ENCODE measurements at places on chromosomes 4 and X. TPM values are rescaled to one million over a fixed set of nuclear protein-coding genes. Genes with fewer than 3 reads are reported as not detected.

DNA sequence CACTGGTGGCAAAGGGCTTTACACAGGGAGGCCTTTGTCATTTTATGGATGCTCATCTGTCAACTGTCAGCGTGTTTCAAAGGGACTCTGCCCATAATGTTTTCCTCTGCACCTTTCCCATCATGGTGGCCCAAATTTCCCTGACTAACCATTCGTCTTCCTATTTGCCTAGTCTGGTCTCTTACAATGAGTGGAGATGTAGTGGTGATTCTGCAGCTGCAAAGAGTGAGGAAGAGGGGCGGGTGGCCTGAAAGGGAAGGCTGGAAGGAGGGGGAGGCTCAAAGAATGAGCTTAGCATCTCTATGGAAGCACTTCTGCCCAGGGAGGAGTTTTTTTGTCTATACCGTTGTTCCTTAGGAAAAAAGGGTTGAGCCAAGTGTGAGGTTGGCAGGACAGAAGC is 447.5 kb downstream of the NKX6-1 start:
- H3K27me3 ChIP-seq: no peaks in the 10 kb centered on the region
- H3K4me1 ChIP-seq: no peaks in the 10 kb centered on the region
- no peak for DNase-seq
- H3K36me3 ChIP-seq: no peaks in the 10 kb centered on the region
- H3K4me3 ChIP-seq: no peak overlapping the region

GRCh38 chr4:53590187-53590586 is 1.1 kb downstream of the LNX1 start:
- peak overlapping the region; percentile 42 for H3K4me3 ChIP-seq
- peak overlapping the region; percentile 78 for H3K27ac ChIP-seq
- H3K36me3 ChIP-seq: no peaks in the 10 kb centered on the region
- no peaks in the 10 kb centered on the region for H3K27me3 ChIP-seq
- H3K4me1 ChIP-seq: peaks cover 38% of the 10 kb centered on the region
- no peak for DNase-seq

GRCh38 chrX:153717445-153717844 is 6.7 kb downstream of the BCAP31 start:
- peaks cover 6% of the 10 kb centered on the region for H3K4me1 ChIP-seq
- H3K27me3 ChIP-seq: no peaks in the 10 kb centered on the region
- H3K27ac ChIP-seq: no peak overlapping the region
- H3K4me3 ChIP-seq: no peak overlapping the region
- peaks cover 10% of the 10 kb centered on the region for H3K36me3 ChIP-seq
- DNase-seq: no peak

DNA sequence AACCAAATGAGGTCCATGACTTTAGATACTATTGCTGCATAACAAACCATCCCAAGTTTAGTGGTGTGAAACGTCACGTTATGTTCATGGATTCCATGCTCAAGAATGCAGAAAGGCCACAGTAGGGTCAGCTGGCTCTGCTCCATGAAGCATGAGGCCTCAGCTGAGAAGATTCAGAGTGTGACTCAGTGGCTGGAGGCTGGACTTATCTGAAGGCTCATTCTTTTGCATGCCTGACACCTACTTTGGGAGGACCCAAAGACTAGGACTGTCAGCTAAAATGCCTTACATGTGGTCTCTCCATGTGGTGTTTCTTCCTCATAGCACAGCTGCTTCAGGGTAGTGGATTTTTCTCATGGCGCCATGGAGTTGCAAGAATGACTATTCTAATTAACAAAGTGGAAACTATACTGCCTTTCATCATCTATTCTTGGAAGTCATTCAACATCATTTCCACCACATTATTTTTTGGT is 11.5 kb upstream of the CCDC149 start:
- no peaks in the 10 kb centered on the region for H3K4me1 ChIP-seq
- DNase-seq: no peak
- H3K36me3 ChIP-seq: no peaks in the 10 kb centered on the region
- no peaks in the 10 kb centered on the region for H3K27me3 ChIP-seq
- no peak overlapping the region for H3K27ac ChIP-seq

- no peaks in the 10 kb centered on the region for H3K27me3 ChIP-seq
- peak; percentile 11 for DNase-seq
- no peaks in the 10 kb centered on the region for H3K36me3 ChIP-seq
- no peak overlapping the region for H3K27ac ChIP-seq
Measured at GRCh38 chr4:19924761-19925160, 326.9 kb upstream of the SLIT2 start.

The NXF3 gene
- 6.7 TPM for total RNA-seq

The EGFL6 gene
- not detected for total RNA-seq
